ENCODE measurements at places on chromosomes 7 and 10.

DNA sequence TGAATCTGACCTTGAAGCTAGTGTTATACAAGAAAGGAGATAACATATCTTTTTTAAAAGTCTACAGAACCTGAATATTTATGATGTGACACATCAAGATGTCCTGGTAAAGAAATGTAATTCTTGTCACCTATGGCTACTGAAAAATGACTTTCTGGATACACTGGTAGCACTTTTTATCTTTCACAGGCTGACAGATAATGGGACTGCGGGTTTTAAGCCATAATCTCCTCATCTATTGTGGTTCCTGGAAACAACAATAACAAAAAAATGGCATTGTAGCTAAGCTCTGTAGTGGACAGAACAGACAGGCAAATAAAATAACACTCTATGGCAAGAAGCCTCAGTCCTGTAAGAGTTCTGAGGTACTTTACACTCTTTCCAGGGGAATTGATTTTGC lies 31.6 kb upstream of the YAE1 start:
- no peak for DNase-seq

- DNase-seq, result peak; percentile 76
Observed at GRCh38 chr10:92517034-92517655, 56.7 kb downstream of the IDE start.

- no peak for DNase-seq
Observed at GRCh38 chr7:155610633-155611193, 33.7 kb upstream of the RBM33 start.

GRCh38 chr7:10070899-10071298 lies 902.8 kb upstream of the PHF14 start:
- DNase-seq, result no peak

- no peak for DNase-seq
Observed at GRCh38 chr7:90290244-90291113, 30.6 kb downstream of the FAM237B start.

- DNase-seq, result peak; percentile 48
Observed at GRCh38 chr10:22333167-22333974, 11.9 kb upstream of the SPAG6 start.

GRCh38 chr7:130207642-130208041 lies at the start of gene SSMEM1:
SSMEM1 (plus strand) TSS chr7:130207860; CDS start chr7:130207911, 51 bp downstream.
- DNase-seq, result no peak

DNA sequence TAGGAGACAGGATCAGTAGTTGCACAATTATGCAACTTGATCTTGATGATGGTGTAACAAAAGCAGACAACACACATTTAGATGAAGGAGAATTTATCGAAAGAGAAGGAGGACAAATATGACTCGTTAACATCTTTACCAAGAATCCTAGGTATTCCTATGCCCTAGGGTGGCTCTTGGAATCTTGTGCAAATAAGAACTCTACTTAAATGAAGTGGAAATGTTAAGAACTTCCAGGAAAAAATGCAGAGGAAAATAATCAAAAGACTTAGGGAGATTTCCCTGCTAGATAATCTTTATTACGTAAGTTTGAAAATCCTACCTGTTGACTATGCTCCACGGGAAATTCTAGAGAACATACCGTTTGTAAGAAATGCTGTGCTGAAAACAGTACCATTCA lies 485.4 kb downstream of the POM121L12 start:
- DNase-seq, result no peak

GRCh38 chr10:3907514-3907913 lies 122.5 kb upstream of the KLF6 start:
- no peak for DNase-seq

DNA sequence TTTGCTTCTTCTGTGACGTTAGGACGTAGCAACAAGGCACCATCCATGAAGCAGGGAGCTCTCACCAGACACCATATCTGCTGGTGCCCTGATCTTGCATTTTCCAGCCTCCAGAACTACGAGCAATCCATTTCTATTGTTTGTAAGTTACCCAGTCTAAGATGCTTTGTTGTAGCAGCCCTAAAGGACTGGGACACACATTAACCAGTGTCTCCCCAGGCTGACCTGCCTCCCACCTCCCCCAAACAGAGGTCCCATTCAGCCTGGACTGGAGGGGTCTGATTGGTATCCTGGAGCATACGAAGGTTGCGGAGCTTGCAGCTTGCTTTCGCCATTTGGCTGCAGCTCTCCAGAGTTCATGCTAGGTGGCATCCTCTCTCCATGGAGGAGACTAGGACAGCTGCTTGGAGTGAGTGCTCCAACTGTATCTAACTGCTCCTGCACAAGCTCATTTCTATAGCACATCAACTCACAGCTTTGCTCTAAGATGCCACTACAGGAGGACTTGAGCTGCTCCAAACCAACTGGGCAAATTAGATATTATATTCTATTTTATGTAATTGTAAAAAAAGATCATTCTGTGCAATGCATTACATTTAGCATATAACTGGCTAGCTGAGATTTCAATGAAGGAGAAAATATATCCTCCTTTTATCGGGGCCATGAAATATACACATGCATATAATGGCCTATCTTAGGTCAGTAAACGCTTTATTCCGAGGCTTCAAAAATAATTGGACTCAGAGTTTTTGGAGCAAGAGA lies 8.0 kb upstream of the GRK5 start:
- DNase-seq, result peak; percentile 60

DNA sequence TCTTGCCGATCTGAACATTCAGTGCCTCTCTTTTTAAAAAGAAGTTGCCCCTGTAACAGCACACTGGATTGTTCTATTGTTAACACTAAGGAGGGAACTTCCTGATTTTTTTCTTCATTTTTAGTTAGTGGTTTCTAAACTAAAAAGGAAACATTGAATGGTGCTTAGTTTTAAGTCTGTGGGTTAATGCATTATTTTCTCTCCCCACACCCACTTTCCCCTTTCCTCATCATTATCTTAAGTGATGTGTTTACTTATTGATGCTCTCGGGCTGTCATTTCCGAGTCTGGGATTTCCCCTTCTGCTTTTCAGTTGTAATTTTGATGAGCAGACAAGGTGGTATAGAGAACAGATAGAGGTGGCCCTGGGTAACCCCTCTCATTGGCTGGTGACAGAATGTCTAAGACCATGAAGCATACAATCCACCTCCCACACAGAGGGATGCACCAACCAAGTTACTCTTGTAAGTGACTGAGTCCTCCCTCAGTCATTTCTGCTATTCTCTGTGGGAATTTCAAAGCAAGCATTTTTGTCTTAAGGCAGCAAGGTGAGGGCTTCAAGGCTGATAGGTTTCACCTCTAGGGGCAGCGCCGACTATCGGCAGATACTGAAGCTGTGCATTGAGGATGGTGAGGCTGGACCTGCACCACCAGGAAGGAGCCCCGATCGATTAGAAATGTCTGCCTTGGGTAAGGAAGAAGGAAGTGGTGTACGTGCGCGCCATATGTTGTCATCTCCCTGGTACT lies 49.5 kb downstream of the CHN2 start:
- DNase-seq, result peak; percentile 10

DNA sequence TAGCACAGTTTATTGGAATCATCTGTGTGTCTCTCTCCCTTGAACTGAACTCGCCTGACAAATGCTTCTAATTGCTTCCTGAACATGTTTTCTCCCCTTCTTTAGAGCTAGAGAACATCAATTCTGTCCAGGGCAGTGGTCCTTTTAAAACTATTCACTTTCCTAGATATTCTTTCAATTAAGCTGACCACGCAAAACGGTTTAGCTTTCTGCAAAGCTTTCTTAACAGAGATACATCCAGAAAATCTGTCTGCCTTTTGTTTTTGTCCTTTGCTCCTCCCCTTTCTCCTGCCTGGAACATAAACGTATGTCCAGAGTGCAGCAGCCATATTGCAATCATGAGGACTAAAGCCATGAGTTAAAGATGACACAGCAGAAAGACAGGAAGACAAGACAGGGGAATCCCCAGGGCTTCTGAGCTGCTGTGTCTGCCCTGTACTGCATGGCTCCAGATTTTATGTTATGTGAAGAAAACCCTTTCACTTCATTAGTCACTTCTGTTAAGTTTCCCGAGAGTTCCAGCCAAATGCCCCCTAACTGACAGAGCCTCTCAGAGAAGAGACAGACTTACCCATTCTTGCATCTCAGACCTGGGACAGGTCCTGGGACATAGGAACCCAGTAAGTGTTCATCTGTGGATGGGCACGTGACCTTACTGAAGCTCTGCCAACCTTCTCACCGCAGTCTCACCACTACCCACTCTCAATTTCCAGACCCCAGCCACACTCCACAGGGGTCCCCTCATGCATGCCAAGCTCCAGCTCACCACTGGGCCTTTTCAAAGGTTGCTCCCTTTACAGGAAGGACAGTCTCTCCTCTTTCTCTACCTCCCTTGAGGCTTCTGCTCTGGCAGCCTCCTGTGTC lies 35.0 kb upstream of the CPXM2 start:
- DNase-seq, result no peak
